NCI-H2029 treated with DMSO at 0.1 percent for 48 hours (cell line): ENCODE measurements at places on chromosomes 12 and 14.

DNA sequence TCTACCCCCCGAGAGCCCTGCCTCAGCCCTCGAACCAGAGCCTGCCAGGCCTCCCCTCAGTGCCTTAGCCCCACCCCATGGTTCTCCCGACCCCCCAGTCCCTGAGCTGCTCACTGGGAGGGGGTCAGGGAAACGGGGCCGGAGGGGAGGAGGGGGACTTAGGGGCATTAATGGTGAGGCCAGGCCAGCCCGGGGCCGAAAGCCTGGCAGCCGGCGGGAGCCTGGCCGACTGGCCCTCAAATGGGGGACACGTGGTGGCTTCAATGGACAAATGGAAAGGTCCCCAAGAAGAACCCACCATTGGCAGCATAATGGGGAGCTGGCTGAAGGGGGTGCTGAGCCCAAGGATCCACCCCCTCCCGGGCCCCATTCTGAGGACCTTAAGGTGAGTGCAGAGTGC is 5.6 kb downstream of the MBD6 start:
- DNase-seq, result no peak

- DNase-seq, result no peak
These were observed 101.5 kb downstream of the ELK3 start for GRCh38 chr12:96295532-96296160.

- no peak for DNase-seq
These were observed 2.2 kb upstream of the DRAM1 start for GRCh38 chr12:101875162-101875561.

DNA sequence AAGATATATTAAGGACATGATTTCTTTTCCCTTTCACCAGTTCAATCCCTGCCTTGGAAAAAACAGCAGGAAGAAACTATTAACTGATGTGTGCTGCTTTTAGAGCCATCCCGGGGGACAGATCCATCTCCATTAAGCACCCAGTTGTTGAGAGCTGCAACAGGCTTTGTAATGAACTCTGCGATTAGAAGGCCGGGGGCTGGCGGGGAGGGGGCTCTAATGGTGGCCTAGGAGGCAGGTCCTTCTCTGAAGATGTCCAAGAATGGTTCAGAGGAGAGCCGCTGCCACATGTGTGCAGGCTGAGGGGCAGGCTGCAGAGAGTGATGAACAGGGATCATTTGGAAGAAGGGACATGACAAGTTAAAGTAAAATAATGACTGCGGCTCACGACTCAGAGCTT is 67.8 kb downstream of the GALNT8 start:
- no peak for DNase-seq

GRCh38 chr14:92487513-92488133 is 26.0 kb upstream of the RIN3 start:
- no peak for DNase-seq
